ENCODE measurements at places on chromosomes 3 and 15.

DNA sequence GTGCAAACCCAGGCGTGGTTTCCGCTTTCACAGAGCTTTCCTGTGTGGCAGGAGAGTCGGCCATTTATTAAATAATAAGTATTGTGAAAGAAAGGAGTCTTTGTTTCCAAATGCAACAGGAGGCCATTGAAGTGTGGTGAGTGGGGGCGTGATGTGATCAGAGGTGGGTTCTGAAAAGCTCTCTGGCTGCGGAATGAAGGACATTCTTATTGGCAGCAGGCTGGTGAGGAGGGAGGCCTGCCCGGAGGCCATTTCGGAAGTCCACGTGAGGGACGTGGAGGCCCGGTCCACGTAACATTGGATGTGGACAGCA is 11.1 kb downstream of the ARNT2 start:
- DNase-seq: no peak

- no peak for DNase-seq
Measured at GRCh38 chr3:187920913-187921312, 175.6 kb upstream of the BCL6 start.

GRCh38 chr3:161020256-161020655 is 84.9 kb downstream of the B3GALNT1 start:
- DNase-seq: no peak

- DNase-seq: no peak
Measured at GRCh38 chr15:44711743-44712345, 527 bp downstream of the B2M start.

GRCh38 chr3:36482256-36482655 is 102.0 kb downstream of the STAC start:
- no peak for DNase-seq

DNA sequence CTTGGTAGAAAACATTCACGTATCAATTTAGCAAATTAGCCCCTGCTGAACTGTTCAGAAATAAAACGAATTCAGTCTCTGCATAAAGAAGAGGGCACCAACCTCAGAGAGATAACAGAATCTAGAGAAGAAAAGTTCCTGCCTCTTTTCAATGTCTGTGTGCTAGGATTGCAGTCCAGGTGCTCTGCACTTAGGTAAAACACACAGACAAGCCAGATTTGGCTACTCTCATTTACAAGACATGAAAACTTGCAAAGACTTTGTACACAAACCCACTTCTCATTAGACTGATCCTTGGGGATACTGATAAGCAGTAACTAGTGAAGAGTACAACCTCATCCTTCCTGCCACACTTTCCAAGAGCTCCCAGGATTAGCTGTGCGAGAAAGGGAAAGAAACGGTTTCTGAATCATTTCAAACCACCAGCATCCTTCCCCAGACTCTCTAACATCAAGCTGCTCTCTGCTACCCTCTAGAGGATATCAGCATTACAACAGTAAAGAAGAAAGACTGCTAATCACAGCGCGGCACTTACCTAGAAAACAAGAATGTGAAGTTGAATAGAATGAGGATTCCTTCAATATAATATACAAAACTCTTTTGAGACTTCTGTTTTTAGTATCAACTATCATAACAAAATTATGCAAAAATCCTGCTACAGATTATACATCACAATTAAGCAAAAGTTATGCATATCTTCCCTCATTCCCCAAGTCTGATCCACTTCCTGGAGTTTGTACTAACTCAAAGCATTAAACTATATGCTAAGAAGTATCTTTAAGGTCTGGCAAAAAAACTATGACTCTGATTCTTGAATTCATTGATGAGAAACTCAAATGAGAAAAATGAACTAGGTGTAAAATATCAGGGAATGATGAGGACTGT is 306.4 kb downstream of the MAGI1 start:
- DNase-seq: no peak

GRCh38 chr15:55402707-55403106 is 5.5 kb downstream of the CCPG1 start:
- no peak for DNase-seq

GRCh38 chr3:31621314-31621713 is 88.6 kb downstream of the STT3B start:
- DNase-seq: no peak

DNA sequence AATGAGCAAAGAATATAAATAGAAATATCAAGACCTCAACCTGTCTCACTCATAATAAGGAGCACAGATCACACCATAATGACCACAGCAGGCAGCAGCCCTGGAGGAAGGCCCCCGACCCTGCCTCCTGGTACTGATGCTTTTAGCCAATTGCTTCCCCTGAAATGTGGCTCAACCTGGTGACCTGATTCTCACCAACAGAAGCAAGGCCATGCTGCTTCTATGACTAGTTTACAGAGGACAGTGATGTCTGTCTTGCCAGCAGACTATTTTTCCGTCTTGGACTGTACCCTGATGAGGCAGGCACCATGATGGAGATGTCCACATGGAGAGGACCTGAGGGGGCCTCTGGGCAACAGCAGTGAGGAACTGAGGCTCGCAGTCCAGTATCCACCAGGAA is 18.0 kb downstream of the SLC41A3 start:
- peak; percentile 73 for DNase-seq

Data from mesenteric fat pad (tissue), 1 donor.